OCI-LY7 (cell line): ENCODE measurements at places on chromosomes 7 and 10. TPM values are rescaled to one million over a fixed set of nuclear protein-coding genes. Genes with fewer than 3 reads are reported as not detected.

GRCh38 chr10:103593022-103593570 lies 99.6 kb downstream of the NEURL1 start:
- no peak for DNase-seq

GRCh38 chr10:91350651-91351081 lies 59.5 kb upstream of the HECTD2 start:
- no peak for DNase-seq

GRCh38 chr7:75762350-75762917 lies 9.6 kb downstream of the CCL26 start:
- DNase-seq, result peak; percentile 84

- no peak for DNase-seq
Observed at GRCh38 chr7:47147213-47147631, 434.7 kb downstream of the TNS3 start.

DNA sequence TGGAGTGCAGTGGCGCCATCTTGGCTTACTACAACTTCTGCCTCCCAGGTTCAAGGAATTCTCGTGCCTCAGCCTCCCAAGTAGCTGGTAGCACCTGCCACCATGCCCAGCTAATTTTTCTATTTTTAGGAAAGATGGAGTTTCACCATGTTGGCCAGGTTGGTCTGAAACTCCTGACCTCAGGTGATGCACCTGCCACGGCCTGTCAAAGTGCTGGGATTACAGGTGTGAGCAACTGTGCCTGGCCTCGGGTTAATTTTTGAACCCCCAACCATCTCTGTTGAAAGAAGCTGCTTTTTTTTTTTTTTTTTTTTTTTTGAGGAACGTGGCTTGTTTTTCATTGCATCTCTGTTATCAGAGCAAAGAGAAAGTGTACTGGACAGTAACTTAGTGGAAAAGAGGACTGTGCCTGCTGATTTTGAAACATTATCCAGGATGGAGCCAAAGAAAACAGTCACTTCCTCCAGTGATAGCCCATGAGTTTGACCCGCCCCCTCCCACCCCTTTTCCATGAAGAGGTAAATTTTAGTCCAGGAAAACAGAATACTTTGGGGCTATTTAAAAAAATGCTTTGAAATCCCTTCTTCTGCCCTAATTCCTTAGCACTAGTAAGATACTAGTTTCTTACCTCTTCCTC lies 38.3 kb downstream of the WBP1L start:
- DNase-seq, result no peak

Gene SCIN
- not detected in 2 replicates for total RNA-seq

- peak; percentile 74 for DNase-seq
Observed at GRCh38 chr7:69825113-69825972, 227.1 kb downstream of the AUTS2 start.

GRCh38 chr10:110426294-110427181 lies 71.2 kb upstream of the DUSP5 start:
- DNase-seq, result peak; percentile 49

Gene SPDYE2B
- not detected in 2 replicates for total RNA-seq

- no peak for DNase-seq
Observed at GRCh38 chr7:135147341-135147898, 452 bp upstream of the TMEM140 start.

DNA sequence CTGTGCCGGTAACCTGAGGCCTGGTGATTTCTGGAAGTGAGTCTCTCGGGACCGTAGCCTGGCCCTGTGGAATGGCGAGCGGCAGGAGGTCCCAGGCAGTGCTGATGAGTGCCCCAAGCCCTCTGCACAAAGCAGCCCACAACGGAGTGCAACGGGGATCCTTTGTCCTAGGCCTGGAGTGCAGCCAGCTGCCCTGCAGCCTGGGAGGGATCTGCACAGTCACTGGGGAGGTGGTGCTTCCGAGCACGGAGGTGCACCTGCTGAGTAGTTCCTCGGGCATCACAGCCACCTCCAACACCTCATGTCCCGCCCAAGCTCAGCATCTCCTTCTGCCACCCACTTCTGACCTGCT lies 162.8 kb upstream of the ZMIZ1 start:
- DNase-seq, result no peak

Gene SCART1
- 10.9 and 15.2 TPM in 2 replicates for total RNA-seq

DNA sequence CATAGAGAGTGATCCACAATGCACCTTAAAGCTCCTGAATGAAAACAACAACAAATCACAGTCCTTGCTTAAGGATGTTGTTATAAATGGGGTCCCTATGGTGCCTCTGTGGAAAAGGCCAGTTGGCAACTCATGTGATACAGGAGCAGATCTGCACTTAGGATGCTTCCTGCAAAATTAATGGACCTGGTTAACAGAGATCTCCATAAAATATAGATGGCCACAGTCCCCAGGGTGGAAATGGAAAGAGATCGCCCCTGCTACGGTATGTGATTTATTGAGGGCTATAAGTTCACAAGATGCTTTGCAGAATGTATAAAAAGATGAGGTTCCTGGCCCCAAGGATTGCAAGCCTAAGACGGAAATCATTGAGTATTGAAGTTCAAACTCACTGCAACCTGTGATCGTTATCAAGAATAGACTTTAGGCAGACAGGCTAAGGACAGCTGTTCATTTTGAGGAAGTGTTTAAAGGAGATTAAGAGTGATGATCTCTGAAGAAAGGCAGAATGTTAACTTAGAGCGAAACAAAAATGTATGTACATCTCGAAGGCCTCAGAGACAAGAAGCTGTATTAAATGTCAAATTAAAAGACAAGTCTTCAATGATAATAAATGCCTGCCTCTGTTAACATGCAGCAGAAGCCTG lies 174.1 kb upstream of the PLPP4 start:
- no peak for DNase-seq

Gene GIMAP6
- total RNA-seq, result not detected in 2 replicates

- DNase-seq, result no peak
Observed at GRCh38 chr10:119371704-119372663, 164.6 kb downstream of the GRK5 start.

DNA sequence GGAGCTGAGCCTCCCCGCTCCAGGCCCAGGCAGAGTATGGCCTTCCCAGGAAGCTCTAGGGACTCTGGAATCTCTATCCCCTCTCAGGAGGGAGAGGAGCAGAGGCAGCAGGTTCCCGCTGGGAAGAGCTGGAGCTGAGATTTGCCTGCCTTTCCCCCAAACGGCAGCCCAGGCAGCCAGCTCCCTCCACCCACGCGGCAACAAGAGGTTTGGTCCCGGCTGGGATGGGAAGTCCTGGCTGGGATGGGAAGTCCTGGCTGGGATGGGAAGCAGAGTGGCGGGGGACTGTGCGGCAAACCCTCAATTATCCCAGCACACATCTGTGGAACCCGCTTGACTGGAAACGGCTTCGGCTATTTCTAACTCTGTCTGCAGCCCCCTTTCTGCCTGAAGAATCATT lies 223.0 kb downstream of the ELFN1 start:
- DNase-seq, result no peak

Gene GIMAP8
- not detected in 2 replicates for total RNA-seq

DNA sequence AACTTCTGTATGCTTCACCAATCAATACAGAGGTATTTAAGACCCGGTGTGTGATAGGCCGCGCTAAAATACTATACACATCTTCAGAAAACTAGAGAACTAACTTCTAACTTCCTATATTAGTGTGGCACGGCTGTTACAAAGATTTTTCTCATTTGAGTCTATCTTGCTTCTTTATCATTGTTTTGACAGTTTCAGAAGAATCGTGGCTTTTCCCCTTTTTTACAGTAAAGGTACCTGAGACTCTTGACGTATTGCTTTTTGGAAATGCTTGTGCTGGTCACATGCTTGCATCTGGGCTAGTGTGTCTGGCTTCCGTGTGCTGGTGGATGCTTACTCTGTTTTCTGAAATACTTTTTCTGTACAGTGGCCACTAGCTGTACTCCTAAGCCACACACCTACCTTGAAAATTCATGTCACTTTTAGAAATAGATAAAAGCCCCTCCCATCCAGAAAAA lies 12.7 kb downstream of the IKZF1 start:
- DNase-seq, result no peak

- no peak for DNase-seq
Observed at GRCh38 chr7:117362294-117362888, 39.5 kb upstream of the WNT2 start.

- DNase-seq, result no peak
Observed at GRCh38 chr10:46522295-46523118, 34.0 kb downstream of the GPRIN2 start.

Gene PRKCQ
- 4.0 and 4.2 TPM in 2 replicates for total RNA-seq

Gene COL26A1
- total RNA-seq, result not detected in 2 replicates

DNA sequence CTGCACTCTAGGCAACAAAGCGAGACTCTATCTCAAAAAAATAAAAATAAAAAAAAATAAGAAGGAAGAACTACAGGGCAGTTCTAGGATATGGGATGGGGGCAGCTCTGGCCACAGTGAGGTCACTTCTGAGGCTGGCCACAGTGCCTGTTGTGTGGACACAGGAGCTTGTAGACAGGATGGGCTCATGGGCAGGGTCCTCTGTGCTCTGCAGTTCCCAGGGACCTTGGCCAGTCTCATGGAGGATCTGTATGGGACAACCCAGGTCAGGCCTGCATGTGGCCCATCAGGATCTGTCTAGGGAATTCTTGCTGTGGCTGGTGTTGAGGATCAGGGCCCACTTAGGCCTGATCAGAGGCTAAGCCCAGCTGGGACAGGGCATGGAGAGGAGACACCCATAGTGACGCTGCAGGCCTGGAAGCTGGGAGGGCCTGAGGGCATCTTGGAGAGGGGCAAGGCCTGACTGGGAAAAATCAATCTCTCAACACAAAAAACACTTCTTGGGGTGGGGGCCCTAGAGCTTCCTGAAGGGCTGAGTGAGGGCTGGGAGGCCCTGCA lies 19.4 kb upstream of the PAX2 start:
- no peak for DNase-seq

Gene C10orf95
- total RNA-seq, result 0.50 and 0.67 TPM in 2 replicates

DNA sequence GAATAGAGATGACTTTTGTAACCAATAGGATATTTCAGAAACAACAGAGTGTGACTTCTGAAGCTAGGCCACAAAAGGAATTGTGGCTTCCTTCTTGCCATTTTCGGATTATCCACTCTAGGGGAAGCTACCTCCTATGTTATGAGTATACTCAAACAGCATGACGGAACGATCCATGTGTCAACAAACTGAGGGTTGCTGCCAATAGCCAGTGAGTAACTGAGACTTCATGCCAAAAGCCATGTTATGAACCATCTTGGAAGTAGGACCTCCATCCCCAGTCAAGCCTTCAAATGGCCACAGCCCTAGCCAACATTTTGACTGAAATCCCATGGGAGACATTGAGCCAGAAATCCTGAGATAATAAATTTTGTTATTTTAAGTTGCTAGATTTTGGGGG lies 69.0 kb upstream of the IL6 start:
- DNase-seq, result no peak

DNA sequence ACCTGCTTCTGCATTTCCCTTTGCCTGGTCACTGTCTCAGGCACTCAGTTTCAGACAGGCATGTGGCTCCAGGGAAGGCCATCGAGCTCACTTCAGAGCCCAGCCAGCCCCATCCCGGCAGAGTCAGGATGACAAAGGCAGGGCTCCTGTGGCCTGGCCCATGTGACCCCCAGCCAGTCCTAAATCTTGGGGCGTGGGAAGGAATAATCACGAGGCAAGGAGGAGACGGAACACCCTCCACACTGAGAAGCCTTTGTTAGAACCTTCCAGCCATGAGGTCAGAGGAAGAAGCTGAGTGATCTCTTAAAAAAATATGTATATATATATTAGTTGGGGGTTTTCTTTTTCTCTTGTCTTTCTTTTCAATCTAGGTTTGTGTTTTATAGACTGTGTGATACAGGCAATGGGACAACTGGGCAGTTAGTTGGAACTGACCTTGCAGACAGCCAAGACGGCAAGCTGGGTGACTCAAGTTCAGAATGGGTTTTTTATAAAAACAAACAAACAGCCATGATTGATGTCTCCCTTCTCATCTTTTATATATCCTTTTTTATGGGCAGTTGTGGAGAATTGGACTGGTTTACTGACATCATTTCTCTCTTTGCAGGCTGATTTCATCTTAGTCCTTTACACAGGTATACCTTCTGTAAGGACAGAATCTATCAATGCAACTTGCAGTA lies 60.8 kb downstream of the CHN2 start:
- DNase-seq, result no peak

Gene RGR
- total RNA-seq, result not detected in 2 replicates

DNA sequence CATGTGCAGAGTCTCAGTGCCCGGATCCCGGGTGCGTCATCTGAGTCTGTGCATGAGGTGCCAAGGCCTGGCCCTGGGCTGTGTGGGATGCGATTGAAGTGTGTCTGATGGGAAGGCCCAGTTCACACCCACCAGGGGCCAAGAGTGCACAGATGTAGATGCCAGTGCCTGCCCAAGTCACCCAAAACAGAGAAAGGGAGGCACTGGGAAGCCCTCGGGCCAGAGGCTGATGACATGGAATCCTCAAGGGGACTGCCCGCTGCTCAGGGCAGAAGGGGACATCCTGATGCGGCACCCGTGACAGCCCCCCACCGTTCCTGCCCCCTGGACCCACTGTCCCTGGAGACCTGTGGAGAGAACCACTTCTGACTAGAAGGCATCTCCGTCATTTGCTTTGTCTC lies 72.2 kb upstream of the ZNF479 start:
- no peak for DNase-seq

Gene SSMEM1
- not detected in 2 replicates for total RNA-seq

Gene TNRC18
- total RNA-seq, result 64.2 and 70.4 TPM in 2 replicates

- no peak for DNase-seq
Observed at GRCh38 chr7:14332155-14332554, 342.7 kb upstream of the ETV1 start.

DNA sequence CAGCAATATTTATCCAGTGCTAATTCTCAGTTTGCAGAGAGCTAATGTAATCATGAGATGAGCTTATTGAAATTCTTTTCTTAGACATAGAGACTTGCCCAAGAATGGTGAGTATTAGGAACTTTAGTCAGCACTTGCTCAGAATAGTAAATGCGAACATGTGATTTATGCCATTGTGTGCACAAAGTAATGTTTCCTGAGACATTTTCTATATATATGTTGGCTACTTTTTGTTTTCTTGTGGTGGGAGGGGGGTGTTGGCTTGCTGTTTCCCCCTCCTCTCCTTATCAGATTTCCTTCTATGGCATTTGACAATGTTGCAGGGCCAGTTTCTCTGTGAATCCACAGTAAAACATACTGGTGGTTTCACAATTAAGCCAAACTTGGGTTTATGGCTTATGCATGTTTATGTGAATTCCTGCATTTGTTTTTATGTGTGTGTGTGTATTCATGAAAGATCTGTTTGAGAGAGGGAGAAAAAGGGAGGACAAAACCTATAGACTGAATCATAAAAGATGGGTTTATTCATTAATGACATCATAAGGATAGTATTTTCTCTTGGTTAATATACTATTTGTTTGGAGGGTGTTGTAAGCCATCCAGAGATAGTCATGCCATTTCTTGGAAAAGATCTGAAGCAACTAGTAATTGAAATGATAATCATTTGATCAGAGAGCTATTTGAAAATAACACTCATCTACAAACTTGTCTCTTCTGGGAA lies 36.3 kb downstream of the ARID5B start:
- no peak for DNase-seq

DNA sequence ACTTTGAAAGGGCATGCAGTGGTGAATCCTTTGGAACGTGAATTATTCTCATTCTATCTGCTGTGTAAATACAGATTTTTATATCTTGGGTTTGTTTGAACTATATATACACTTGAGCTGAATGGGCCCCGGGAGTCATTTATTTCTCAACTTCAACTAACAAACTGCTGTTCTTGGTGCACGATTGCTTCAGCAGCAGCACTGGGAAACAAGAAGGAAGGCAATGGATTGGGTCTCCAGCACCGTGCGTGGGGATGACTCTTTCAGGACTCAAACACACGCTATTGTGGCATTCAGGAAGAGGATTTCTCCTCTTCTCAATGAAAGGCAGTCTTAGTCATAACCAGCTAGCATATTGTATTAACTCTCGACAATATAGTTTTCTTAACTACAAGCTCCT lies 226.0 kb upstream of the NFE2L3 start:
- no peak for DNase-seq
